Ovary (tissue), 10 donors: ENCODE measurements at places on chromosomes 3 and 15. TPM values are rescaled to one million over a fixed set of nuclear protein-coding genes. Genes with fewer than 3 reads are reported as not detected.

Gene MESP2
- total RNA-seq, result not detected

Gene COL6A5
- total RNA-seq, result not detected

Gene SPINK8
- total RNA-seq, result not detected

Gene SHISA5
- total RNA-seq, result 150 TPM

Gene RPL4
- total RNA-seq, result 3,226 TPM

Gene GABRR3
- not detected for total RNA-seq

Gene FBXL22
- 10.9 TPM for total RNA-seq

- H3K4me1 ChIP-seq, result peaks cover 2% of the 10 kb centered on the region
- H3K27ac ChIP-seq, result no peak overlapping the region
- no peaks in the 10 kb centered on the region for H3K36me3 ChIP-seq
- no peak overlapping the region for H3K4me3 ChIP-seq
These were observed 35.0 kb upstream of the HES1 start for GRCh38 chr3:194100856-194101390.

- DNase-seq, result no peak
- H3K4me3 ChIP-seq, result no peak overlapping the region
- no peaks in the 10 kb centered on the region for H3K27me3 ChIP-seq
- no peak overlapping the region for H3K27ac ChIP-seq
- H3K36me3 ChIP-seq, result no peaks in the 10 kb centered on the region
These were observed 37.4 kb downstream of the ARIH1 start for GRCh38 chr15:72511536-72511935.

GRCh38 chr15:55267401-55268175 lies 22.0 kb downstream of the RAB27A start:
- H3K27me3 ChIP-seq, result no peaks in the 10 kb centered on the region
- H3K4me1 ChIP-seq, result no peaks in the 10 kb centered on the region
- H3K36me3 ChIP-seq, result no peaks in the 10 kb centered on the region
- DNase-seq, result no peak
- H3K4me3 ChIP-seq, result no peak overlapping the region
- H3K27ac ChIP-seq, result no peak overlapping the region

DNA sequence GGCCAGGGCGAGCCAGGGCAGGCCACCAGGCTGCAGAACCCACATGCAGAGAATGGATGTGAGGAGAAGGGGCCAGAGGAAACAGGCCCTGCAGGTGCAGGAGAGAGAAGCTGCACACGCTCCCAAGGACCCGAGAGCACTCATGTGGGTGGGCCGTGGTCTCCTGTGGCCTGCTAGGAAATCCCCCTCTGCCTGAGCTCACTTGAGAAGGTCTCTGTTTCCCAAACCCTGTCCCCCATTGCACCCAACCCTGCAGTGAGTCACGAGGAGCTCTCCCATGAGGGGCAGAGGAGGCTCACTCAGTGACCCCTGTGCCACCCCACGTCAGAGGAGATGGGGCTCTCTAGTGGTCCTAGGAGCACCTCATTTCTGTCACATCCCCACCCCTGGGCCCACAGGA lies 111.1 kb downstream of the KLF13 start:
- DNase-seq, result no peak
- H3K27ac ChIP-seq, result no peak overlapping the region
- no peak overlapping the region for H3K4me3 ChIP-seq
- H3K36me3 ChIP-seq, result no peaks in the 10 kb centered on the region
- no peaks in the 10 kb centered on the region for H3K27me3 ChIP-seq

- H3K4me1 ChIP-seq, result no peaks in the 10 kb centered on the region
- DNase-seq, result no peak
- no peak overlapping the region for H3K4me3 ChIP-seq
- no peaks in the 10 kb centered on the region for H3K27me3 ChIP-seq
- no peaks in the 10 kb centered on the region for H3K36me3 ChIP-seq
- H3K27ac ChIP-seq, result no peak overlapping the region
These were observed 117.4 kb upstream of the ZBED2 start for GRCh38 chr3:111712294-111713167.

GRCh38 chr15:92505611-92506010 lies 111.9 kb downstream of the ST8SIA2 start:
- H3K27ac ChIP-seq, result no peak overlapping the region
- no peaks in the 10 kb centered on the region for H3K36me3 ChIP-seq
- no peak overlapping the region for H3K4me3 ChIP-seq
- no peak for DNase-seq
- no peaks in the 10 kb centered on the region for H3K27me3 ChIP-seq

- no peaks in the 10 kb centered on the region for H3K4me1 ChIP-seq
- no peak for DNase-seq
- H3K36me3 ChIP-seq, result no peaks in the 10 kb centered on the region
- no peaks in the 10 kb centered on the region for H3K27me3 ChIP-seq
These were observed 324.9 kb upstream of the SUCLG2 start for GRCh38 chr3:67979342-67979741.
